ENCODE measurements at places on chromosomes 7 and 10.

DNA sequence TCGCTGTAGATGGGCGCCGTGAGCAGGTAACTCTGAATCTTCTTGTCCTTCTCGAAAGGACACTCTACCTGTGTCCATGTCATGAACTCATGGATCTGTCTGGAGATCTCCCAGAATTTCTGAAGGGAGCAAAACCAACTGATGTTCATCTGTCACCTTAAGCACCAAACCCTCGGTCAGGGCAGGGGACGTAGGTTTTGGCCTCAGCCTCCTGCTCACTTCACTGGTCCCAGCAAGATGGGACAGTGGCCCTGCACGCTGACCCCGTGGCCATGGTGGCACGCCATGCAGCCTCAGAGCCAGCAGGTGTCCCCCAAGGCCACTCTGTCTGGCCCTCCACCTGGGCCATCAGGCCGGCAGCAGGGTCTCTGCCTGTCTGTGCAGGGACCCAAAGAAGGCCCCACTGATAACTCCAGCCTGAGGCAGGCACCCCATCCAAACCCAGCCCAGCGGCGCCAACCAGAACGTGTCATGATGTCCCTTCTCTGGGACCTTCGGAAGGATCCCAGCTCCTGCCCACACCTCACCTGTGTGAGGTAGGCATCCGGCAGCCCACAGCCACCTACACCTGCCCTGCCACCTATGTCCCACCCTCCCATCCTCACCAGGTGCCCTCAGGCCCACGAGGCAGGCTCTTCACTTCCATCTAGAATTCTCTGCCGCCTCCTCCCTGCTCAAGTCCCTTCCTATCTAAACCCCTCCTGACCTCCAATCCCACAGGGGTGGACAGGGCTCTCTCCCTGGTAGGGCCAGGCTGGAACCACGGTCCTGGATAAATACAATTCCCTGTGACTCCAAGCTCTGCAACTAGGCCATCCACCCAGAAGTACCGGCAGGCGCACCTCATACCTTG, 59.0 kb downstream of the CSGALNACT2 start:
- DNase-seq, result no peak

DNA sequence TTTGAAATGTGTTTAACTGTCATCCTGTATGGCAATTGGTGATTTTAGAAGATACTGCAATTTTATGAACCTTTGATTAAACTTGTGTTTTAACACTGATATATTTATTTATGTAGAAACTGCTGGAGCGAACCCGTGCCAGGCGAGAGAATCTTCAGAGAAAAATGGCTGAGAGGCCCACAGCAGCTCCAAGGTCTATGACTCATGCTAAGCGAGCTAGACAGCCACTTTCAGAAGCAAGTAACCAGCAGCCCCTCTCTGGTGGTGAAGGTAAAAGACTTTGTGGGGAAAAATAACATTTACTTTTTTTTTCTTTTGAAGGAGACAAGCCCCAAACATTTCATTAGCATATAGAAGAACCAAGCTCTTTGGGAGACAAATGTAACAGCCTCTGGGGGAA, 6.5 kb downstream of the ANLN start:
- DNase-seq, result no peak

DNA sequence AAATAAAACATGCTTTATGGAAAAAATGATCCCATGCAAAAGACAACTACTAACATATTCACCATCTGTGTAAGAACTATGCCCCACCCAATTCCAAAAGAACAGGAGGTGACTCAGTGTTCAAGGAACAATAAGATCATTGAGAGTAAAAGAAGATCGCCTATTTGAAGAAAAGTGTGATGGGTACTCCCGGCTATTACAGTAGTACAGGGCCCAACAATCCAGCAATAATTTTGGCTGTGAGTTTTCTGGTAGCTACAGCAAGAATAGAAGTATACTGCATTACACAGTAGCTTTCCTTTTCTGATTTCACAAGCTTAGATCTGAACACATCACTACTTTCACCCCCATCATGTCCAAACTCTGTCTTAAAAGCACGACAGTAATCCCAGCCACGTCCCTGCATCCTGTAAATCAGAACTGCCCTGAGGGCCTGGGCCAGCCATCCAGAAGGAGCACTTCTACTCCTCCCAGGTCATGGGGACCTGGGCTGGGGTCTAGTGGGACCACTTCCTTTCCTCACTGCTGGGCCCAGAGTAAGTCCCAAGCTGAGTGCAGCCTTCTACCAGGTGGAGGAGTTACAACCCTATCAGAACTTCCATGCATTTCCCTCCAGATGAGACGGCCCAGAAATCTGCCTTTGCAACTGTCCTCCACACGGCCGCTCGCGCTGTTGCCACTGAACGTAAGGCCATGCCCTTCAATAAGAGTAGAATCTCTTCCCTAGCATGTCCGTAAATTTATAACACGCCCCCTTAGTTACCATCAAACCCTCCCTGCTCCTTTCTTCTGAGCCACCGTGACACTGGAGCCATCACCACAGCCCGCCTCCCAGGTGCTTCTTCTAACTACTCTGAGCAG, 7.9 kb downstream of the ESYT2 start:
- DNase-seq, result no peak

GRCh38 chr7:36308031-36308430, 81.6 kb upstream of the ANLN start:
- no peak for DNase-seq

GRCh38 chr10:99807786-99808185, 25.3 kb downstream of the ABCC2 start:
- DNase-seq, result no peak

DNA sequence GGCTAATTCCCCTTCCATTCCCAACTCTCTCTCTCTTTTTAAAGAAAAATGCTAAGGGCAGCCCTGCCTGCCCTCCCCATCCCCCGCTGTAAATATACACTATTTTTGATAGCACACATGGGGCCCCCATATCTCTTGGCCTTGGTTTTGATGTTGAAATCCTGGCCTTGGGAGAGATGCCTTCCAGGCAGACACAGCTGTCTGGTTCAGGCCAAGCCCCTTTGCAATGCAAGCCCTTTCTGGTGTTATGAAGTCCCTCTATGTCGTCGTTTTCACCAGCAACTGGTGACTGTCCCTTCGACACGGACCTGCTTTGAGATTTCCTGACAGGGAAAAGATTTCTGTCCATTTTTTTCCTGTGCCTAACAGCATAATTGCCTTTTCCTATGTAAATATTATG, 3.0 kb downstream of the ADRA2A start:
- no peak for DNase-seq

GRCh38 chr10:116719804-116720203, 22.6 kb downstream of the HSPA12A start:
- DNase-seq, result no peak

GRCh38 chr10:132078746-132079345, 13.1 kb downstream of the JAKMIP3 start:
- DNase-seq, result no peak

GRCh38 chr7:95376632-95377400, 19.4 kb downstream of the PON3 start:
- no peak for DNase-seq

DNA sequence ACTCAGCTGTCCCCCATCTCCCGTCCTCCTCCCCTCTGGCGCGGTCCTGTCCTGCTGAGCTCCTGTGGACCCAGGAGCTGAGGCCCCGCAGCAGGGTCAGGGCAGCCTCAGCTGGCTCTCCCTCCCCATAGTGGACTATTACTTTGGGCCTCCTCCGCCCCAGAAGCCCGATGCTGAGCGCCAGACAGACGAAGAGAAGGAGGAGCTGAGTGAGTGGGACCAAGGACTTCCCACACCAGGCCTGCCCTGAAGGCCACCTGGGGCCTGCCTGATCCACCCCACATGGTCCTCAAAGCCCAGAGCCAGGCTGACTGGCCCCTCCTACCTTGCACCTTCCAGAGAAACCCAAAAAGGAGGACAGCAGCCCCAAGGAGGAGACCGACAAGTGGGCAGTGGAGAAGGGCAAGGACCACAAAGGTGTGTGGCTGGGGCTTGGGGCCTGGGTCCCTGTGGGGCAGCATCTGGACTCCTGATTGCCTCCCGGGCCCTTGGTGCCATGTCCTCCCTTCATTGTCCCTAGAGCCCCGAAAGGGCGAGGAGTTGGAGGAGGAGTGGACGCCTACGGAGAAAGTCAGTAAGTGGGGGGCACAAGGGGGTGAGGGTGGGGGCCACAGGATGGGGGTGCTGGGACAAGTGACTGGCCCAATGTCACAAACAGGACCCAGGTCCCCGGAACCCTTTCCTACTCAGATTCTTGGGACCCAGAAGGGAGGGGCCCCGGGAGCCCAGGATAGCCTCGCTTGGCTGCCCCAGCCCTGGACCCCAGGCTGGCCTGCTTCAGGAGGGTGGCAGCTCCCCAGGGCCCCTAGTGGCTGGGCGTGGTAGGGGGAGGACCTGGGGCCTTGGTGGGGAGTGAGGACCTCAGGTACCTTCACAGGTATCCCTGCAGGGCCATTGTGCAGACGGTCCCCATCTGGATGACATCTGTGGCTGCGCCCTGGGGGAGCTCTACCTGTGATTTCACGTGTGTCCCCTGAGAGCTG, 4.9 kb downstream of the AEBP1 start:
- no peak for DNase-seq

GRCh38 chr7:22194658-22195273, 162.2 kb downstream of the RAPGEF5 start:
- DNase-seq, result no peak

DNA sequence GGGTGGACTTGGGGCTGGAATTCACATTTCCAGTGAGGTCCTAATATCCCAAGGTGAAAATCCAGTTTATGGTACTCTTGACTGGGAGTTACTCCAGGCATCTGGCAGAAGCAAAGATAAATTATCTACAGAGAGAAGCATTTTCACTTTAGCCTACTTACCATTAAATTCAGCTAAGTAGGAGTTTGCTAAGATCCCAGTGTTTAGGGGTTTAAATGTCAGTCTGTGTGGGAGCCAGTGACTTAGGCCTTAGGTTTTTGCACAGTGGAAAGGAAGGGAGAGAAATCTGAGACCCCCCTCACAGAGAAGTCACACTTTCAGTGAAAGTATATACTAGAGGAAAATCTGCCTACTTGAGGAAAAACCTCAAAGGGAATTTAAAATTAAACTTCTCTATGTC, 134.2 kb downstream of the IQUB start:
- no peak for DNase-seq

GRCh38 chr7:104973909-104974415, 40.0 kb upstream of the KMT2E start:
- DNase-seq, result no peak

DNA sequence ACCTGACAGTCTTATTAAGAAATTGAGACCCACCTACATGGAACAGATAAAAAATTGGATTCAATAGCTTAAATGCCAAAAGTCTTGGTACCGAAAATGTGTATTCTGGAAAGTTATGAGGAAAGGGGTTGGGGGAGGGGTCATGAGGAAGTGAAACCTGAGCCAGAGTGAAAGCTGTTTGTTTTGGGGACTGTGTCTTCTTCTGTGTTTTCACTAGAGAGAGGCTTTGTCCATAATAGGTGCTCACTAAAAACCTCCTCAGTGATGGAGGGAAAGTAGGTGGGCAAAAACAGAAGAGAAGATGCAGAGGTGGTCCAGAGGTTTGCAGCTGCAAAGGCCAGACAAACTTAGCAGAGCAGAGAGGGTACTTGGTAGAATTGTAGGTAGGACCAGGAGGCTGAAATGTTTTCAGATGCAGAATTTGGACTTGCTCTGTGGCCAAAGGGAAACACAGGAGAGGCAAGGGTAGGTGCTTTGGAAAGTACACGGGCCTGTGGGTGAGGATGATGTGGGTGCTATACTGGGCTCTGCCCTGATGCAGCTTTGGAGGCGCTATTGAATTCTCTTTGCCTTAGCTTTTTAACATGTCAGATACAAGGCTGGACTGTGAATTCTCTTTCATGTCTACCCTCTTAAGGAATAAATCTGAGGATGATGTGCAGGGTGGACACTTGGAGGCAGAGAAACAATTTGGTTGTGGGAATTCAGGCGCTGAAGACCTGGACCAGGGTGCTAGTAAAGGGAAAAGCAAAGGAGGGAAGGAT, 254.6 kb downstream of the PTEN start:
- no peak for DNase-seq

DNA sequence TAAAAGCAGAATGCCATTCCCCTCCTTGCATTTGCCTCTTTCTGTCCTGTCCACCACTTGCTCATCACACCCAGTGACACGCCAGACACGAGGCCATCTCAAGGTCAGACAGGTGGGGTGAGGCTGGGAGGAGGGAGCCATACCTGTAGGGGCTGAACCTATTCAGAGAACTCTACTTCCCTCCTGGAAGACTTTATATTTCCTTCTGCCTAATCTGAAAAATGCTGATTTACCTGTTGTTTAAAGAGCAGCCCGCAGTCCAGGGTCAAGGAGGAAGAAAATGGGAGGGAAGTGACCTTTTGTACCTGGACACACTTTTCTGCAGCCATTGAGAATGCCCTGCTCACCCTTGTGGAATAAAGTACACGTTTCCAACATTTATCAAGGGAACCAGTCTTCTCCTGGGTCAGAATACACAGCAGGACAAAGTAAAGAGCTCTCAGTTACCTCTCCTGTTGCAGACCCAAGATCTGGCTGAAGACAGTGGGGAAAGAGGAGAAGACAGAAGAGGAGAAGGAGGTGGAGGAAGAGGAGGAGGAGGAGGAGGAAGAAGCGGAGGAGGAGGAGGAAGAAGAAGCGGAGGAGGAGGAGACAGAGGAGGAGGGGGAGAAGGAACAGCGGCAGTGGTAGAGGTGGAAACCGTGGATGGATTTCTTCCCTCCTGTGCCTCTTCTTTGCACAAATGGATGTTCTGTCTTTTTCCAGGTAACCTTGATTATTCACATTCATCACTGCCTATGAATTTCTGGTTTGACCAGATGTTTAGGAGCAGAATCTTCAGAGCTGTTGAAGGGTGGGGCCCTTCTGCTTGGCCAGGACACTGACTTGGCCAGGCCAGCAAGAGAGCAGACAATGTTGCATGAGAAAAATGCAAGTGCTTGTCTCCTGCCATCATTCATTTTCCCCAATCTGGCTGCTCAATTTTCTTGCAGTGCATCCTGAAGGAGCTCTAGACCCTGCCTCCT, 1.2 kb upstream of the BLNK start:
- DNase-seq, result no peak

- DNase-seq, result no peak
These were observed 318.5 kb downstream of the DOCK4 start for GRCh38 chr7:111887734-111888133.

- no peak for DNase-seq
These were observed 2.4 kb downstream of the TLL2 start for GRCh38 chr10:96511044-96511945.

- no peak for DNase-seq
These were observed 17.9 kb downstream of the FGFBP3 start for GRCh38 chr10:91891125-91892001.

GRCh38 chr10:74213571-74214162, 62.6 kb downstream of the ADK start:
- DNase-seq, result no peak

GRCh38 chr10:78416031-78417011, 382.7 kb downstream of the RPS24 start:
- DNase-seq, result no peak

- no peak for DNase-seq
These were observed 58.5 kb upstream of the LRGUK start for GRCh38 chr7:134068670-134069069.
